ENCODE measurements at places on chromosomes 5 and 9. TPM values are rescaled to one million over a fixed set of nuclear protein-coding genes. Genes with fewer than 3 reads are reported as not detected.

The PCDHA2 gene
- 0.77 TPM for total RNA-seq

The FCN2 gene
- total RNA-seq = not detected

The OMD gene
- total RNA-seq = 148 TPM

The EDIL3 gene
- 604 TPM for total RNA-seq

The CDKN2B gene
- 247 TPM for total RNA-seq

The BARHL1 gene
- total RNA-seq = not detected

The CDH9 gene
- total RNA-seq = not detected

The MYO10 gene
- total RNA-seq = 55.4 TPM

Measured in chondrocyte (in vitro differentiated cells).